ENCODE measurements at places on chromosomes 13 and 19. TPM values are rescaled to one million over a fixed set of nuclear protein-coding genes. Genes with fewer than 3 reads are reported as not detected.

Gene OCEL1
- 22.3 TPM for total RNA-seq

- no peak for DNase-seq
Measured at GRCh38 chr13:21966014-21966413, 295.1 kb downstream of the FGF9 start.

Gene TYK2
- total RNA-seq = 132 TPM

DNA sequence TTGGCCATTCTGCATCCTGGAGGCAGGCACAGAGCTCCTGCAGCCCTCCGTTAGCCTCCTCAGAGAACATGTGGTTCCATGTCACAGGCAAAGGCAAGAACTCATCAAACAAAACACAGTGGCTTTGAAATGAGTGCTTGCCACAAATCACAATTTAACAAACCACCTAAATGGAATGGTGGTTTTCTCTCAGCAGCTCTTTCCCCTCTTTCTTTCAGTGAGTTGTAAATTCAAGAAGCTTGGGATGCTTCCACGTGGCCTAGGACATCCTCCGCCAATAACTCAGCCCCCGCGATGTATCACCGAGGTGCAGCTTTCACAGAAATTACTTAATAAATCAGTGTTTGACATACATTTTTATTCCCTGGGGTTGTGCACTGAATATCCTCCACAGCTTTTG lies 65.4 kb upstream of the RFC3 start:
- no peak for DNase-seq

DNA sequence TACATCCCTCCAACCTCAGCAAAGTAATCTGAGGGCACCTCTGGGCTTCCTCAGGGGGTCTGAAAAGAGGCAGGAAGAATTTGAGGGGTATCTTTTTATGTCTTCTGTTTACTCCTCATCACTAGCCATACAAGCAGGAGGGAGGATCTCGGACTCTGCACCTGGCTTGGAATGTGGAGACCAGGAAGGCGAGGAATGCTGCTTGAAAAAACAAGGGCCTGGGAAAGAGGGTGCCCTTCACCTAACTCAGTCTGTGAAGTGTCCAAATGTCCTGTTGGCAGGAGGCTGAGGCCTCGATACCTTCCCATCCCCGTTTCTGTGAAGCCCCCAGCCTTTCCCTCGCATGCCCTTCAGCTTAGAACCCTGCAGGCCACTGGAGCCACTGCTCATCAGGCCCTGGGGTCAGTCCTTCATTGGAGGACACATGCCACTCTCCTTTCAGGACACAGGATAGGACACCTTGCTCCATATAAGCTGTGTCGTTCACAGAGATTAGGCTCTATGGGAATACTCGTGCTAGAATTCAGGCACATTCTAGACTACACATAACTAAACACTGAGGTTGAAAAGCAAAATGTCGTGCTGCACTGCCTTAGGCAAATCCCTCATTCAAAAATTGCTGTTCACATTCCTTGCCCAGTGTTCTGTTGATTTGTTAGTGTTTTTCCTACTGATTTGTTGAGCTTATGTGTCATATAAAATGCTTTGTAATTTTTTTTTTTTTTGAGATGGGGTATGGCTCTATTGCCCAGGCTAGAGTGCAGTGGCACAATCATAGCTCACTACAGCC lies 49.7 kb downstream of the ESD start:
- DNase-seq = no peak

DNA sequence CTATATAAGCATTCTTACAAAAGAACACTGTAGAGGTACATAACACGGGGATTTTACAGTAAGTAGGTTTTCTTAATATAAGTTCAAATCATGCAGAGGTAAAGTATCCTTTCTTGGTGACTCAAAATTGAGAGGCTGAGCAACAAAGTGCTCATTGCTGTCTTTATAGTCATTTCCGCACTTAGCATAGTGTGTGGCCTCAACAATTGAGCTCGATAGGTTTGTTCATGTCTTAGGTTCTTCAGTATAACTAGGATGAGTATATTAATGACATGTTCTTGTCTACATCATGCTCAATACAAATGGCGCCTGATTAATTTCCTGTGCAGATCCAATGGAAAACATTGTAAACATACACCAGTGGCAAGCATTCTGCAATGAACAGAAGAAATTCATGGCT lies 1.4 kb downstream of the WDFY2 start:
- DNase-seq = no peak

- DNase-seq = no peak
Measured at GRCh38 chr19:52148256-52148655, 8.5 kb upstream of the ZNF616 start.

DNA sequence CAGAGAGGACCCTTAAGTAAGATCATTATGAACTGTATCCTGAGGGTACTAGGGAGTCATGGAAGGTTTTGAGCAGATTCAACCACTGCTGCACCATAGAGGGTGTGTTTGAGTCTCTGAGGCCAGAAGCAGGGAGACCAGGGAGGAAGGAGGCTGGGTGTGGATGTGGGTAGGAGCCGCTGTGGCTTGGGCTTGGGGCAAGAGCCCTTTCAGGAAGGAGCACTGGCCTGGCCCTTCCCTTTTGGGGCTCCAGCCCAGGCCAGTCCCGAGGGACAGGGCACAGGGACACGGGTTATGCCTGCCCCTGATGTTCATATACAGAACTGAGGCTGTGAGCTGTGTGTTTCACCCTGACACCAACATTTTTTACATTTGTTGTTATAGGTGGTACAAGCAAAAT lies 7.2 kb downstream of the CIC start:
- no peak for DNase-seq

DNA sequence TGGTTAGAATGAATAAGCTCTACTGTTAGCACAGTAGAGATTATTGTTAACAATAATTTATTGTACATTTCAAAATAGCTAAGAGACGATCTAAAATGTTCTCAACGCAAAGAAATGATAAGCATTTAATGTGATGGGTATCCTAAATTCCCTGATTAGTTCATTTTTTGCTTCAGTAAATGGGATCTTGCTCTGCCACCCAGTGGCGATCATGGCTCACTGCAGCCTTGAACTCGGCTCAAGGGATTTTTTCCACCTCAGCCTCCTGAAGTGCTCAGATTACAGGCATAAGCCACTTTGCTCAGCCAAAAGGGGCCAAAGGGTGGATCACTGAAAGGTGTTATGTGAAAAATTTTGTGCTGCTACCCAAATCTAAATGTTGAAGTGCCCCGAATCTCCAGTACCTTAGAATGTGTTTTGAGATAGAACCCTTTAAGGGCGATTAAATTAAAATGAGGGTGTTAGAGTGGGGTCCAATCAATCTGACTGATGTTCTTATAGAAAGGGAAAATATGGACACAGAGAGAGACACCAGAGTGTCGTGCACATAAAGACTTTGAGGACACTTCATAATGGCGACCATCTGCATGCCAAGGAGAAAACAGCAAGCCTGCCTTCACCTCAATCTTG lies 31.5 kb upstream of the ZNF766 start:
- DNase-seq = no peak

DNA sequence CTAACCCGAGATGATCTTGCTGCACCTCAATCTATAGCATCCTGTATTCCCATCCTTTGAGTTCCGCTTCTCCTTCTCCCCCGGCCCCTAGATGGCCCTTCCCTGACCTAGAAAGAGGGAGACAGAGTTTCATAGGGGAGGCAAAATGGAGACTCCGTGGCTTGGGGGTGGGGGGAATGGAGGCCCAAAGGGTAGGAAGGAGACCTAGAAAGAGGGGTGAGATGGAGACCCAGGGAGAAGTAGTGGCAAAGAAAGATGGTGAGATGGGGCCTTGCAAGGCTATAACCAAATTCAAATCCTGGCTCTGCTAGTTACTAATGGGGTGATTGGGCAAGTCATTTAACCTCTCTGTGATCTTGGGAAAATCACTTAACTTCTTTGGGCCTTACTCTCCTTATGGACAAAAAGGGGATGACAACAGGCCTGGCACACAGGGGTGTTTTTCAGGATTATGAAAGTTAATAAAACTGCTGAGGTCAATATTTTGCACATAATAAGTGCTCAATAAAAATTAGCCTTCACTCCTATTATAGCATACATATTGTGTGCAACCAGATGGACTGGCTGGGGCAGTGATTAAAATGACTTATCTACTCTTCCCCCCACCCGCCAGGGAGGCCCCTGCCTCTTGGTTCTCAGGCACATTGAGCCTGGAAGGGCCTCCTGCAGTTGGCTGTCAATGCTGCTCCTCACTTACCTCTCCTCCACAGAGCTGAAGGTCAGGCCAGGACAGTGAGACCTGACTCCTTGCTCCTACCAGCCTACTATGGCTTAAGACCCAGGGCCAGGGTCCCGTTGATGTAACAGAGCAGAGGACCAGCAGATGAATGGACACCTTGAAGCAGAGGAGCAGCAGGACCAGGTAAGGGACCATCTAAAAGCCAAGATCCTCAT lies 633 bp downstream of the SPHK2 start:
- no peak for DNase-seq

Gene NXNL1
- total RNA-seq = not detected

Gene LYPD3
- 0.39 TPM for total RNA-seq

DNA sequence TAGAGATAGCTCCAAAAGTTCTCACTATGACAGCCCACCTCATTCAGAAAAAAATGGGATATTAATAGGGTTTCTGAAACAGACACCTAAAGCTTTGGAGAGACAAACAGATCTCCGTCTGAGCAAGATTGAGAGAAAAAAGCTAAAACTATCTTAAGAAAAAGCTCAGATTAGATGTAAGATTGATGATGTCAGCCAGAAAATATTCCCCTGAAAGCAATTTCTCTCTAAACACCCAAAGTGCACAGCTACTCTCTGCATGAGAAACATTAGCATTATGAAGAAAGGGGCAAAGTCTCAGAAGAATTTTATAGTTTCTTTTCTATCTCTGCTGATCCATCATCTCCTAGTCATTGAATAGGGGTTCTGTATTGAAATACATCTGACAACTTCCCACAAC lies 148.9 kb downstream of the ZNF737 start:
- no peak for DNase-seq

DNA sequence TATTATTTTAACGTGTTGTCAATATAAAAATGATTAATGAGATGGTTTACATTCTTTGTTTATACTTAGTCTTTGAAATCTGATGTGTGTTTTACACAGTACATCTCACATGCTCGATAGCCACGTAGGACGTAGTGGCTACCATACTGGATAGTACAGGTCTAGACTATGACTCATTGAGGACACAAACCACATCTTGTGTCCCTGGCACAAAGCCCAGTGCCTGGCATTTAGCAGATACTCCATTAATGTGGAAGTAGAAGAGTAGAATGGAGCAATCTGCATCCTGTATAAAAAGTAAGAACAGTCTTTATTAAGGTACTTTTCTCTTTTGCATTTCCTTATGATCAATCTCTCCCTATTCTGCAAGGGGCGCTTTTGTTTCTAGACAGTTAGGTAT lies 49.0 kb upstream of the FRY start:
- DNase-seq = no peak

GRCh38 chr19:17790059-17790780 lies 4.7 kb upstream of the B3GNT3 start:
- DNase-seq = no peak

DNA sequence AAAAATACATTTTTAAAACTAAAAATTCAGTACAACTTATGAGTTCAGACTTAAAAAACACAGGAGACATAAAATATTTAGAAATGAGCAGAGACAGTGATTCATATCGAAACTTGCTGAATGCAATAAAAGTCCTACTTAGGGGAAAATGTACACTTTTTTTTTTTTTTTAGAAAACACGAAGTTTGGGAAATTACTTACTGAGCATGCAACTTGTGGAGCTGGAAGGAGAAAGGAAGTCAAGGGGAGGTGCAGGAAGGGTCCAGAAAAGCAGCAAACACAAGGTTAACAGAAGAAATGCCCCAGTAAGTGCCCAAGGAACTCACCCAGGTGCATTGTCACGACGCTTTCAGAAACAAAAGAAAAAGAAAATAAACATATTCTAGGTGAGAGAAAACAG lies 18.6 kb upstream of the LAIR1 start:
- no peak for DNase-seq

Gene HSD17B14
- 13.5 TPM for total RNA-seq

DNA sequence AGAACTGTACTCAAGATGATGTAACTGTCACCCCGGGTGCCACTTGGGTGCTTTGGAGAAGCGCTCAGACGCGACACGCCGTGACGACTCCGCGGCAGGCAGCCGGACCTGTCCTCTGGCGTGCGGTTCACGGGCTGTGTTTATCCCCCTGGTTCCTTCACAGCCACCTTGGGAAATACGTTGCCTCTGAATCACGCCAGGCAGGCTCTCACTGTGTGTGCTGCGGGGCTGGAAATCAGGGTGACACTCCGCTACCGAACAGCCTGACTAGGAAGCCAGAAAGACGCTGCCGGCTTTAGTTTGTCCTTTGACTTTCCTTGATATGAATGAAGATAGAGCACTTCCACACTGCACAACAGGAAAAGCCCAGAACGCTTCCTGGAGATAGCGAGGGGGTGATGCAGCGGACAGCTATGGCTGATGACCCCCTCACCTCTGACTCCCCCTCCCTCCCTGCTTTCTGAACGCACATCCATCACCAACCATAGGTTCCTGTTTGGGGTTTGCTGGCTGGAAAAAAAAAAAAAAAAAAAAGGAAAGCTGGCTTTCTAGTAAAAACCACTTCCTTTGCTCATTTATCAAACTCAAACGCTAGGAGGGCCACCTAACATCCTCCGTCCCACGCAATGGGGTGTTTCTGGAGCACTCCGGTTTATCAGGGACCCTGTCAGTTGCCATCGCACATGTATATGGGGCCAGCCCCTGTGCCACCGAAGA lies 3.7 kb upstream of the GP6 start:
- DNase-seq = peak; percentile 79

GRCh38 chr19:49749055-49749716 lies 13.9 kb downstream of the TSKS start:
- DNase-seq = no peak
